ENCODE measurements at places on chromosomes 7 and 10.

DNA sequence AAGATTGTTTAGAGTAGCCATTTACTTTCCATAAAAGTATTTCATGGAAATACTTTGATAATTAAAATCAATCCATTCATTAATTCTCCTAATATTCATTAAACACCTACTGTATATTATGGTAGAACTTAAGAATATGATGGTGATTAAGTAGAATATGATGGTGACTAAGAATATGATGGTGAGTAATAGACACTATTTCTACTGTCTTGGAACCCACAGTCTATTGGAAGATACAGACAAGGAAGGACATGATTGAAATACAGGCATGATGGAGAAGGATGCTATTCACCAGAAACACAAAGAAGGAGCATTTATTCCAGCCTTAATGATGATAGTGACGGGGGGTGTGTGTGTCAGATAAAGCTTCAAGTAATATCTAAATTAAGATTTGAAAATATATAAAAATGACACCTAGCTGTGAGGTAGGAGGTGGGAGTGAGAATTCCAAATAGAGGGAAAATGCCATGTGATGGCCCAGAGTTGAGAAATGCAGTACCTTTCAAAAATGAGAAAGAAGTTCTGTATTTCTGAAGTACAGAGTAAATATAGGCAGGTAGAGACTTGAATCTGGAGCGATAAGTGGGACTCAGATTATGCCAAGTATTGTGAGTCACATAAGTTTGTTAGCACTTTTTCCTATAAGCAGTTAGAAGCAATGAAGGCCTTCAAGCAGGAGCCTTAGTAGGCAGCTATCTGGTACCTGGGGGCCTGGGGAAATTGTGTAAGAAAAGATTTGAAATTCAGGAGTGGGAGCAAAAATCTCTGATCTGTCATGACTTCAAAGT is 12.5 kb upstream of the CDK13 start:
- DNase-seq = no peak

GRCh38 chr10:59829024-59829423 is 75.8 kb upstream of the MRLN start:
- DNase-seq = no peak

- no peak for DNase-seq
Observed at GRCh38 chr7:13508586-13508985, 480.9 kb downstream of the ETV1 start.

- DNase-seq = no peak
Observed at GRCh38 chr7:47415318-47416212, 166.3 kb downstream of the TNS3 start.

GRCh38 chr10:47340608-47341170 is 7.5 kb upstream of the RBP3 start:
- peak; percentile 63 for DNase-seq

GRCh38 chr10:7121154-7121797 is 289.6 kb downstream of the SFMBT2 start:
- peak; percentile 9 for DNase-seq

GRCh38 chr7:85567983-85568382 is 381.1 kb upstream of the SEMA3D start:
- DNase-seq = no peak
